GOT3 (cell line): ENCODE measurements at places on chromosomes 16 and 17.

- DNase-seq, result no peak
Measured at GRCh38 chr17:8892338-8892690, 24.8 kb upstream of the PIK3R6 start.

DNA sequence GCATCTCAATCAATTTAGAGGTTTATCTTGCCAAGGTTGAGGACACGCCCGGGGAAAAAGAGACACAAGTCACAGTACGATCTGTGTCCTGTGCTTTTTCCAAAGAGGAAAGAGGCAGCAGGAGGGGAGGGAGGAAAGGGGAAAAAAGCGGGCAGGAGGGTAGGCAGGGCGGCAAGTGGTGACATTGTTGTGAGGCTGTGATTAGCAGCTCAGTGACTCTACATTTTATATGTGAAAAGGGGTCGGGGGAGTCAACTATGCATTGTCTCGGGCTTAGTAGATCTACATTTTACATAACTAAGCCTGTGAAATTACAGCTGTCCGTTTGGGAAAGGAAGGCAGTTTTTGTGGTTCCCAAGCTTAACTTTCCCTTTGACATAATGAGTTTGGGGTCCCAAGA, 22.2 kb upstream of the RIPOR1 start:
- DNase-seq, result no peak

DNA sequence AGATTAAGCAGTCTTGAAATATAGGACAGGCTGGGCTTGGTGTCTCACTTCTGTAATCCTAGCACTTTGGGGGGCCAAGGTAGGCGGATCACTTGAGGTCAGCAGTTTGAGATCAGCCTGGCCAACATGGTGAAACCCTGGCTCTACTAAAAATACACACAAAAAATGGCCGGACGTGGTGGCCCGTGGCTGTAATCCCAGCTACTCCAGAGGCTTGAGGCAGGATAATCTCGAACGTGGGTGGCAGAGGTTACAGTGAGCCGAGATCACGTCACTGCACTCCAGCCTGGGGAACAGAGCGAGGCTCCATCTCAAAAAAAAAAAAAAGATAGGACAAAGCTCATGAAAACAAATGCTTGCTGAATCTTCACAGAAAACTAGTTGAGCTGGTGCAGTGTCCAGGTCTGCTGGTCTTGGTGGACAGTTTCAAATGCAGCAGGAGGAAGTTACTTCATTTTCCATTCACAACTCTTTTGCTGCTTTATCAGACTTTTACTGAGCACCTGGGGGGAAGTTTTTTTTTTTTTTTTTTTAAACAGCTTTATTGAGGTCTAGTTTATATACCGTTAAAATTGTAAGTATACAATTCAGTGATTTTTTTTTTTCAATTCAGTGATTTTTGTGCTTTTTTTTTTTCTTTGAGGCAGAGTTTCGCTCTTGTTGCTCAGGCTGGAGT, 45.2 kb downstream of the SNX29 start:
- no peak for DNase-seq

DNA sequence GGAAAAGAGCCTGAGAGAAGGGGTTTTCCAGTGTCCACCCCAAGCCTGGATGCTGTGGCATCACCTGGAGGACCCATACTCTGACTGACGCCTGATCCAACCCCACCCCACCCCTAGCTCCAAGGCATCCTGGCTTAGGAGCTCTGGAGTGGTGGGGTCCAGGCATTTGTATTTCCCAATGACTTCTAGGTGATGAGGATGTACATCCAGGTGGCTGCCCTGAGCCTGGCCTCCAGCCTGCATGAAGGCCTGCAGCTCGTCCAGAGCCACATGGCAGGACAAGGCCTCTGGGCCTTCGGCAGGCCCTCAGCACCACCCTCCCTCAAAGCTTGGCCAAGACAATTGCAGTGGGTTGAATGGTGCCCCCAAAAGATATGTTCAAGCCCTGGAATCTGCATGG, 347.5 kb downstream of the C16orf95 start:
- no peak for DNase-seq

GRCh38 chr17:22374741-22375140, 682.4 kb downstream of the KCNJ18 start:
- no peak for DNase-seq

GRCh38 chr17:5002121-5002788, 4.5 kb downstream of the KIF1C start:
- no peak for DNase-seq

- peak; percentile 9 for DNase-seq
Measured at GRCh38 chr16:65414284-65414984, 292.6 kb upstream of the CDH11 start.

DNA sequence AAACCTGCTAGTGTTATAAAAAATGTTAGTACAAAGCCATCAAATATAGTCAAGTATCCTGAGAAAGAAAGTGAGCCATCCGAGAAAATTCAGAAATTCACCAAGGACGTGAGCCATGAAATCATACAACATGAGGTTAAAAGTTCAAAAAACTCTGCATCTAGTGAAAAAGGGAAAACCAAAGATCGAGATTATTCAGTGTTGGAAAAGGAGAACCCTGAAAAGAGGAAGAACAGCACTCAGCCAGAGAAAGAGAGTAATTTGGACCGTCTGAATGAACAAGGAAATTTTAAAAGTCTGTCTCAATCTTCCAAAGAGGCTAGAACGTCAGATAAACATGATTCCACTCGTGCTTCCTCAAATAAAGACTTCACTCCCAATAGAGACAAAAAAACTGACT, 31.7 kb downstream of the RBBP6 start:
- no peak for DNase-seq

GRCh38 chr17:67491009-67491680, 114.1 kb downstream of the PITPNC1 start:
- DNase-seq, result peak; percentile 49

DNA sequence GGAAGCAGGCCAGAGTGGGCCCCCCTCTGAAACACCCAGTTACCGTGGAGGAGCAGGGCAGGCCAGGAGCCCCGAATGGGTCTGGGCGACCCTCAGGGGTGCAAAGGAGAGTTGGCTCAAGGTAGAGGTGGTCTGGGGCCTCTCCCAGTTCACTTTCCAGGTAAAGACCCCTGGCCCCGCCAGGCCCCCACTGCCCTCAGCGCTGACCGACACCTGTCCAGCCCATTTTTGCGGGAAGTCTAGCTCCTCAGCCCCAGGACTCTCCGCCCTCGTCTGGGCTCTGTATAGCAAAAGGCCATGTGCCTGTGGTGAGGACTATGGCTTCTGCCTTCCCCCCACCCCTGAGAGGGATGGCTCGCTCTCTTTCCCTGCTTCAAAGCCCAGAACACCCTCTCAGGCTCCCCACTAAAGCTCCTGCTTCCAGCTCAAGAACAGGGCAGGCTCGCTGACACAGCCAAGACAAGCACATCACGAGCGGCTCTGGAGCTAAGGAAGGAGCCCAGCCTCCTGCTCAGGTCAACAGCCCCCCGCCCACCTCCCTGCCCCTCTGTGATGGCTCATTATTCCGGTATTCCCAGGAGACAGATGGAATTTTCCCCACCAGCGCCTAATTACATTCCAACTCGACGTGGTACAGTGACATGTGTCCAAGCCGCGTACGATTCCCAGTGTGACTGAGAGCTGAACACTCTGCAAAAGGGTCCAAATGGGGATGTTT, 59.4 kb downstream of the RTN4RL1 start:
- no peak for DNase-seq

GRCh38 chr16:88282564-88283395, 100.0 kb upstream of the ZNF469 start:
- DNase-seq, result no peak

GRCh38 chr17:58329810-58330537, 1.4 kb upstream of the TSPOAP1 start:
- DNase-seq, result no peak

- no peak for DNase-seq
Measured at GRCh38 chr17:32443827-32444300, 446 bp upstream of the PSMD11 start.

GRCh38 chr17:40175928-40176753, 1.1 kb upstream of the RAPGEFL1 start:
- DNase-seq, result no peak

GRCh38 chr16:30523768-30524574, 2.4 kb downstream of the ZNF768 start:
- DNase-seq, result no peak

DNA sequence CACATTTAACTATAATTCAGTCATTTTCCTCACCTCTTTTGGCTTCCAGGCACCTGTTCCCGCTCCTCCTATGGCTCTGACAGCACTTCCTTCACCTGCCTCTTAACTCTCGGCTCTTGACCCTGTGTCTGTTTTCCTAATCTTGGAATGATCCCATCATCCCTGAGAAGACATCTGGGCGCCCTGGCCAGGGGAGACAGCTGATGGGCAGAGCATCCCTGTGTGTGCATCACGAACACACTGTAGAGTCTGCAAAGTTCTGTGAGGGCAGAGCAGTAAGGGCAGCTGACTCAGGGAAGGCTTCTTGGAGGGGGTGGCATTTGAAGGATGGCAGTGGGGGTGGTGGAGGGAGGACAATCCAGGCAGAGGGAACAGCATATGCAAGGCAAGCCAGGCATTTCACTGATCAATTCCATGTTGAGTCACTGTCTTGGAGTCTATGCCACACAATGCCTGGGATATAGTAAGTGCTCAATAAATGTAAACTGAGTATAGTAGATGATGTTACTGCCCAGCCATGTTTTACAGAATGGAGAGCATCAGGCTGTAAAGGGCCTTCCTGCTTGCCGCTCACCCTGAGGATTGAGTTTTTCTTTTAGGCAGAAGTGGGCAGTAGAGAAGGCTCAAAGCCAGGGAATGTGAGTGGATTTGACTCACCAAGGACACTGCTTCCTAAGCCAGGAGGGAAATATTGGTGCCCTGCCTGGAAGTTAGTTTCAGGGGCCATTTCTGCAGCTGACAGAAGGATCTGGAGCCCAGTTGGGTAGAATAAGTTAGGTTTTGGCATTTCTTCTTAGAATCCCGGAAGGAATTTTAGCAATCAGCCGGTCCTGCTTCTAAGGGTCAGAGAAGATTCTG, 5.8 kb upstream of the RAB11FIP4 start:
- no peak for DNase-seq

DNA sequence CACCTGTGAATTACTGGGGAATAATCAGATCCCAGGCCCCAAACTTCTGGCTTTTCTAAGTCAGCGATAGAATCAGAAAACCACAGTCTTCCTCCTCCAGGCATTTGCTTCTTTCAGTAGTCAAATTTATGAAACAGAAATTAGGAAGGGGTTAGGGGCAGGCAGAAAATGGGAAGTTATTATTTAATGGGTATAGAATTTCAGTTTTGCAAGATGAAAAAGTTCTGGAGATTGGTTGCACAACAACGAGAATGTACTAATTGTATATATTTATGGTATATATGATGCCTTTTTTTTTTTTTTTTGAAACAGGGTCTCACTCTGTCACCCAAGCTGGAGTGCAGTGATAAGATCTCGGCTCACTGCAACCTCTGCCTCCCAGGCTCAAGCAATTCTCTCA, 23.5 kb downstream of the ORC6 start:
- no peak for DNase-seq

DNA sequence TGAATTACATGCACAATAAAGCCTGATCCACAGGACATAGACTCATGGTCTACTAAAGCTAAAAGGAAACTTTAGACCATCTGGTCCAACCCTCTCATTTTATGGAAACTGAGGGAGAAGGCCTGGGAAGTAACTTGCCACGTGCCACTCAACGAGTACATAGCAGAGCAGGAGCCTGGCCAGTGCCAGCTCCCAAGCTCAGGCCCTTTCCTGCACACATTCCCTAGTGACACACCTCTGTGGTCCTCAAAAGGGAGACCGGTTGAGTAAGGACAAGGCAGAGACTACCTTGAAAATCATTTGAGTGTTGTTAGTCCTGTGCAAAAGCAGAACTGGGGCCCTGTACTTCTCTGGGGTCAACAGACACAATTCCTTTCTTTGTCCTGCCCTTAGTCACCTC, 2.8 kb downstream of the CCL4L2 start:
- DNase-seq, result no peak

DNA sequence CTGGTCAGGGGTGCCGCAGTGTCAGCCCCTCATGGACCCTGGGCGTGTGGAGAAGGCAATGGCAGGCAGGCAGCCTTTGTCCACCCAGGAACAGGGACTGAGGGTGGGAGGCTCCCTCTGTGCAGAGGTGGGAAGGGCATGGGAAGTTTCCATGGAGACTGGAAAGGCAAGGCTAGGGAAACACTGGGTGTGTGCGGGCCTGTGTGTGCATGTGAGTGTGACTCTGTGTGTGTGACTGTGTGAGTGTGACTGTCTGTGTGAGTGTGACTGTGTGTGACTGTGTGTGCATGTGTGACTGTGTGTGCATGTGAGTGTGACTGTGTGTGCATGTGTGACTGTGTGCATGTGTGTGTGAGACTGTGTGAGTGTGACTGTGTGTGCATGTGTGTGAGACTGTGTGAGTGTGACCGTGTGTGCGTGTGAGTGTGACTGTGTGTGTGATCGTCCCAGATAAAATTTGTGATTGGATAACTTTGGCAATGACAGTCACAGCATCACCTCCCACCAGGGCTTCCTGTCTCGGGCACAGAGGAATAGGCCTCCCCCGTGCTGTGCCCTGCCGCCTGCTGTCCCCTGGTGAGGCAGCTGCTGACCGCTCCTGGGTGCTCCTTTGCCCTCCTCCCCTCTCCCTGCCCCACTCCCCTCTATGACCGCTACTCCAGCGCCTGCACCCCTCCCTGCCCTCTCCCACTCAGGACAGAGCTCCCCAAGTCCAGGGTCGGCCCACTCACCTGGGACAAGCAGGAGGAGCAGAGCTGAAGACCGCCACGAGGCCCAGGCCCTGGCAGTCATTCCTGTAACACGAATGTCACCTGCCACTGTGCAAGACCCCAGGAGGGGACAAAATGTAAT, 698 bp downstream of the CD300C start:
- no peak for DNase-seq
